ENCODE measurements at places on chromosomes 11 and 22. TPM values are rescaled to one million over a fixed set of nuclear protein-coding genes. Genes with fewer than 3 reads are reported as not detected.

DNA sequence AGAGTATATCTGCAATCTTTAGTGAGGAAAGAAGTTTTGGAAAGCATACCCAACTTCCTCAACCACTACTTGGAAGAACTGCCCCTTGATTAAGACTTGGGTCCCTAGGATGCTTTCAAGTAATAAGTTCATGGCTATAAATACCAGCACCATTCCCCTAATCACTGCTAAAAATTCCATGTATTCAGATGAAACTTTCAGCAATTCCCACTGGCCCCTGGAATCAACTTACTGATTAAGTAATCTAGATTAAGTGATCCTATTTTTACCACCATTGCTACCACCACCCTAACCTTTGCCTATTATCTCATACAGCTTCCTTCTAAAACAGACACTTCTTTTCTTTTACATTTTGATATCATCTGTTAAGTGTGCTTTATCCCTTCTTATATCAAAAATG, 10.5 kb downstream of the PICALM start:
- no peak for DNase-seq

Gene NPTXR
- total RNA-seq = 32.6 TPM

Gene SLC6A5
- not detected for total RNA-seq

DNA sequence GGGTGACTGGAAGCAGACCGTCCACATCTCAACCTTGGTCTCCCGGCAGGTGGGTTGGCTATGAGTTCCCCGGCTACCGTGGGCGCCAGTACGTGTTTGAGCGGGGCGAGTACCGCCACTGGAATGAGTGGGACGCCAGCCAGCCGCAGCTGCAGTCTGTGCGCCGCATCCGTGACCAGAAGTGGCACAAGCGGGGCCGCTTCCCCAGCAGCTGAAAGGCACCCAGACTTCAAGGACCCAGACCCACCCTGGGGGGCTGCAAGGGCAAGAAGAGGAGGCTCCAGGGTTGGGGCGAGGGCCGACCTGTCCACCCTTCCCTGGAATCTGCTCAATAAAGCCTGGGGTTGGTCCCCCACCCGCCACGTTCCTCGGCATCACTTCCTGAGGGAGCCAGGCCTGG, 7.3 kb downstream of the CRYBB3 start:
- DNase-seq = no peak

DNA sequence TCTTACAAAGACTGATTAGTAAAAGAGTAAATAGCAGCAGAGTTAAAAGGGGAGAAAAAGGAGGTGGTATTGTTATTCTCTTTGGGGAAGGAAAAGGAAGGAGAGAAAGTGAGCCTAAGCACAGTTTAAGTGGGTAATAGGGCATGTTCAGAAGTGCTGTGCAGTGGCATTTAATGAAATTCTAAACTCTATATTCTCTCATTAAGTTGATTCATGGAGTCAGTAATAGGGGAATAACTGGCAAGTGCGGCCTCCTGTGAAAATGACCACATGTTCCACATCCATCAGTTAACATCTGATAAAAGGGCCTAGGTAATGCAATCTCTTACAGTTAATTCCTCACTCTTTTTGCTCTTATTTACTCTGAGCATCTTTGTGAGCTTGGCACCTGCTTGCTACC, 516.7 kb downstream of the JRKL start:
- DNase-seq = no peak

Gene ZP1
- total RNA-seq = not detected

Measured in Panc1 (cell line).